HL-60 (cell line): ENCODE measurements at places on chromosomes 2 and 18.

GRCh38 chr18:54284535-54284934 is 15.2 kb downstream of the POLI start:
- DNase-seq = no peak

DNA sequence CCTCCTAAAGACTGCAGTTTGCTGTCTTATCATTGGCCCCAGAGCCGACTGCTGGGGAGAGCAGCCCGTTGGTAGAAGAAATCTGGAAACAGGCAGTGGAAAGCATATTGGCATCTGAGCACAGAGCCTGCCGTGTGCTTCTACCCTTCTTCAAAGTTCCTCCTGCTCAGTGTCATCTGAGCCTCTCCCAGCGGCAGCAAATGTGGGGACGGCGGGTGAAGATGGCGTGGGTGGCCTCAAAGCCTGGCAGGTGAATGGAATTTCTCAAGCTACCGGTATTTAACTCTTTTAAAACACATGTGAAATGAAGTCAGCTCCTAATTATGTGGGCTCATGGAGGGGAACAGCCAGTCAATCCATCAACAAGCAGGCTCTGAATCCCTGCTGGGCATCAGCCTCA is 181.6 kb upstream of the PXDN start:
- no peak for DNase-seq

GRCh38 chr2:233199870-233200269 is 51.6 kb upstream of the ATG16L1 start:
- DNase-seq = no peak

DNA sequence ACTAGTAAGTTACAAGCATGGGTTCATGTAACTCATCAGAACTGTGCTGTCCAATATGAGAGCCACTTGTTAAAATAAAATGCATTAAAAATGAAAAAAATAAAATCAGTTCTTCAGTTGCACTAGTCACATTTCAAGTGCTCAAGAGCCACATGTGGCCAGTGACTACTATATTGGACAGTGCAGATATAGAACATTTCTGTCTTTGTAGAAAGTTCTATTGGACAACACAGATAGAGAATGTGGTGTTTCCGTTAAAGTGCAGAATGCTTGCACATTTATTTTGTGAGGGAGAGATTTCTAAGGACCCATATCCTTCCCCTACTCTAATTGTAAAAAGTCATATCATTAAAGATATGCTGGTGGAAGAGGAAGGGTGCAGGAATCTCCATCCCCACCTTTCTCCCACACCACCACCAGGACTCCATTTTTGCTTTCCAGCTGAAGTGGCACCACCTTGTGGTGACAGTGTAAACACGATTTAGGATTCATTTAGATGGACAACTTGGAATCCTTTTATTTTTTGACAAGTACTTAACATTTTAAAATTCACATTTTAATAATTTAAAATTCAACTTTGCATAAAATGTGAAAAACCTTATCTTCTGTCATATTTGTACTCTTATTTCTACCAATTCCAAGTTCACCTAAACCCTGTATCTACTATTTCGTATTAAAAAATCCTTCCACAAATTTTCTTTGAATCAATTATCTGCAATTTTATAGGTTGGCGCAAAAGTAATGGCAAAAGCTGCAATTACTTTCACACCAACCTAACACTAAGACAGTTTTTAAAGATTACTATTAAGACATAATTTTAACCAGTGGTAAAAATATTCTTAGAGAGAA is 9.4 kb upstream of the CD302 start:
- DNase-seq = peak; percentile 51

DNA sequence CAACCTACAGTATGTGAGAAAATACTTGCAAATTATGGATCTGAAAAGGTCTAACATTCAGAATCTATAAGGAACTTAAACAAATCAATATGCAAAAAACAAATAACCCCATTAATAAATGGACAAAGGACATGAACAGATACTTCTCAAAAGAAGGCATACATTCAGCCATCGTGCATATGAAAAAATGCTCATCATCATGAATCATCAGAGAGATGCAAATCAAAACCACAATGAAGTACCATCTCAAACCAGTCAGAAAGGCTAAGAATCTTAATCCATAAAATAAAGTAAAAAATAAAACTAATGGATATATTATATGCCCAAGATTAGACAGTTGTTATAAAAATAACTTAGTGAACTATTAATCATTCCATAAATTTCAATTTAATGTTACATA is 154.0 kb downstream of the CALCRL start:
- DNase-seq = no peak

DNA sequence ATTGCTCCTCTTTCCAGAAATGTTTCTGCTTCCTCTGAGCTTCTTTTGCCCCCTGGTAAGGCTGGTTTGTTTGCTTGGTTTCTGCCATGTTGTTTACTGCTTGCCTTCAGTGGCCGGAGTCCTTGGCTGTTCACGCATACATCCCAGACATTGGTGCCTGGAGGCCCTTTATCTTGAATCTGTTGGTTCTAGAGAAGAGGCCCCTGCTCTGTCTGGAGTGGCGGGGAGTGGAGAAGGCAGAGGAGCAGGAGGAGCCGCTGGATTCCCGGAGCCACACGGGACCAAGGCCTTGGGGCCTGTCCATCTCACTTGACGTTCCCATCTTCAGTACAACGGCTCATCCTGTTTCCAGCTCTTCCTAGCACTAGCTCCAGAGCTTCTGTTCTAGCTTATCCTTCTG is 77.2 kb upstream of the PXDN start:
- DNase-seq = no peak

GRCh38 chr18:13710414-13710831 is 15.9 kb downstream of the FAM210A start:
- no peak for DNase-seq

DNA sequence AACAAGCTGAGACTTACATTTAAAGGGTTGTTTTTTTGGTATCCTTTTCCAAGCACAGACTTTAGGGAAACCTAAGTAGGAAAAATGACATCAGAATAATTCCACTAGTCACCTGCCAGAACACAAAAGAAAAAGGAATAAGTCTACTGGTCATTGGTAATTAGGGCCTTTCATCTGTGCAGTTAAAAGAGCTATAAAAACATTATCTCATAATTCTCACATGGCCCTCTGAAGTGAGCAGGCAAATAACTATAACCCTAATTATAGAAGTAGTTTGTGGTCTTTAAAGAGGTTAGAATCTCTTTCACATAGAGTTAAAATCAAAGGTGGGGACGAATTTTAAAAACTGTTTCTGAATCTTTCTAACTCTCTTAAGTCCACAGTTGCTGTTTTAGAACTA is 111.1 kb upstream of the B3GNT2 start:
- DNase-seq = no peak

DNA sequence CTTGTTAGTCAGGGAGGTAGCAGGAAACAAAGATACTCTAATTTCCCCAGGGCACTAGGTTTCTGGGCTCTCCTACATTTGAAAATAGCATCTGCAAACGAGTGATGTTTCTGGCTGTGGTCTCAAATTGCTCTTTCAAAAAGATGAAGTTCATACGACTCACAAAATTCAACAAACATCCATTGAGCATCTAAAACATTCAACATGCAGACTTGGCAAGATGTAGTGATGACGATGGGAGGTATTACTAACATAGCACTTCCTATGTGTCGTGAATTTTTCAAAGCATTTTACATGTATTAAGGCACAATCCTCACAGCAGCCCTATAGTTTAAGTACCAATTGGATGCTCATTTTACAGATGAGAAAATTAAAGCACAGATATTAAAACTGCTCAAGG is 5.2 kb downstream of the CCBE1 start:
- DNase-seq = no peak

DNA sequence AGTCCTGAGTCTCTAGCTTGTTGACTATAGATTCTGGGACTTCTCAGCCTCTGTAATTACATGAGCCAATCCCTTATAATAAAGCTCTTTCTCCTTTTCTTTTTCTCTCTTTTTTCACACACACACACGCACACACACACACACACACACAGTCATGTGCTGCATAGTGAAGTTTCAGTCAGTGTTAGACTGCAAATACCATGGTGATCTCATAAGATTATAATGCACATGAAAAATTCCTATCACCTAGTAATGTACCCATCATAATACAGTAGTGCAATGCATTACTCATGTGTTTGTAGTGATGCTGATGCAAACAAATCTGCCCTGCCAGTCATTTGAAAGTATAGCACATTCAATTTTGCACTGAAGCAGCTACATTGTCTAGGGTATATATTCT is 558.2 kb downstream of the SUCLG1 start:
- no peak for DNase-seq

GRCh38 chr2:98488252-98488651 is 43.6 kb downstream of the INPP4A start:
- DNase-seq = no peak

GRCh38 chr2:43399515-43400264 is 173.3 kb upstream of the ZFP36L2 start:
- DNase-seq = no peak

- DNase-seq = no peak
Observed at GRCh38 chr2:133346654-133347053, 221.6 kb downstream of the NCKAP5 start.

DNA sequence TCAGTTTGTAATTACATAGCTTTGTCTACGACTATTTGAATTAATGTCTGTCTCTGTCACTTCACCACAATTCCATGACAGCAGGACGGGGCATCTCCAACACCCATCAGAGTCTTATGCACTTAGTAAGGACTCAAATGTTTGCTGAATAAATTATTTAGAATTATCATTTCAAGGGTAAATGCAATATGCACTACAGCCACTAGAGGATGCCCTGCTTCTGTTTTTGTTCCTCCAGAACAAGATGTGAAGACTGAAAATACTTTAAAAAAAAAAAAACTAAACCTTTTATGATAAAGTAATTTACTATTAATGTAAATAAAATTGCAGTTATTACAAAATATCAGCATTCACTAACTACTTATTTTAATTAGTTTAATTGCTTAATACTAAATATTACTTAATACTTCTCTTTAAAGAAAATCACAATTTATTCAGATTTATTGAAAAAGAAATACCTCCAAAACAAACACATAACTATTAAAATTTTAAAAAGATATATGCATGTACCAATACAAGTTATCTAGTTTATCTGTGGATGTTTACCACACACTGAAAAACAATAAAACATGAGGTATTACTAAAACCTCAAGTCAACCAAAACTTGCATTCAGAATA is 3.2 kb downstream of the PIGN start:
- no peak for DNase-seq

GRCh38 chr2:174280596-174280995 is 32.3 kb upstream of the OLA1 start:
- DNase-seq = no peak

- no peak for DNase-seq
Observed at GRCh38 chr2:177419274-177419673, 26.7 kb downstream of the AGPS start.

- no peak for DNase-seq
Observed at GRCh38 chr2:109434351-109434750, 179.4 kb downstream of the SEPTIN10 start.

DNA sequence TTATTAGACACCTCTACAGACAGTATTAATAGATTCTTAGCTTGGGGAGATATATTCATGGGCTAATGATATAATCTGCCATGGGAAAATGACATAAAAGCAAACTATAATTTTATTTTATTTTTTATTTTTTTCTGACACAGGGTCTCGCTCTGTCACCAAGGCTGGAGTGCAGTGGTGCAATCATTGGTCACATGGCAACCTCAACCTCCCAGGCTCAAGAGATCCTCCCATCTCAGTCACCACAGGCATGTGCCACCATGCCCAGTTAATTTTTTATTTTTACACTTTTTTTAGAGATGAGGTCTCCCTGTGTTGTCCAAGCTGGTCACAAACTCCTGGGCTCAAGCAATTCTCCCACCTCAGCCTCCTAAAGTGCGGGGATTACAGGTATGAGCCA is 39.3 kb downstream of the RTN4 start:
- no peak for DNase-seq

GRCh38 chr2:160419776-160420505 is 73.7 kb downstream of the RBMS1 start:
- no peak for DNase-seq

GRCh38 chr2:145841973-145842372 is 1322.1 kb upstream of the ZEB2 start:
- no peak for DNase-seq

- DNase-seq = no peak
Observed at GRCh38 chr2:140508756-140509155, 1622.1 kb downstream of the LRP1B start.

GRCh38 chr18:30132959-30133358 is 909.6 kb downstream of the DSC3 start:
- no peak for DNase-seq

DNA sequence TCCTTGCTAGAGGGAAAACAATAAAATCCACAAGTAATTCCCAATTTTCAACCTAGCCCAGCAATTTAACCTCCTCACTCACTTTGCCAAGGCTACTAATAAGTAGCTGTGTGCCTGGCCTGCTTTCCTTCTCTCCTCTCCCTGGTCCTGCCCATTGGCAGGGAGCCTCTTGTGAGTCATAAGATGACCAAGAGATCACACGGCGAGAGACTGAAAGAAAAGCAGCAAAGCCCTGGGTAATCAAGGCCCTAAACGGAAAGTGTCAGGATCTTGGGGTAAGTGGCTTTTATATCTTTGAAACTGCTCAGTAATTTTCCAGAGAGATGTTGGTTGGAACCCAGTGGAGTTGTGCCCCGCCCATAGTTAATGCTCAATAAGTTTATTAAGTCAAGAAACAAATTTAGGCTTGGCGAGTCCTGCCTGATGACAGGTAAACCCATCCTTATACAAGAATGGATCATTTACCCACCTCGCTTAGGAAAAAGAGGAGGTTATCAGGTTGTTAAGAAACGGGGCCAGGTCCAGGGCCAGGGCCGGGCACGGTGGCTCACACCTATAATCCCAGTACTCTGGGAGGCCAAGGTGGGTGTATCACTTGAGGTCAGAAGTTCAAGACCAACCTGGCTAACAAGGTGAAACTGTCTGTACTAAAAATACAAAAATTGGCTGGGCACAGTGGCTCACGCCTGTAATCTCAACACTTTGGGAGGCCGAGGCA is 10.0 kb upstream of the ADAM17 start:
- DNase-seq = no peak

GRCh38 chr2:181308766-181309515 is 148.2 kb upstream of the ITGA4 start:
- DNase-seq = no peak

DNA sequence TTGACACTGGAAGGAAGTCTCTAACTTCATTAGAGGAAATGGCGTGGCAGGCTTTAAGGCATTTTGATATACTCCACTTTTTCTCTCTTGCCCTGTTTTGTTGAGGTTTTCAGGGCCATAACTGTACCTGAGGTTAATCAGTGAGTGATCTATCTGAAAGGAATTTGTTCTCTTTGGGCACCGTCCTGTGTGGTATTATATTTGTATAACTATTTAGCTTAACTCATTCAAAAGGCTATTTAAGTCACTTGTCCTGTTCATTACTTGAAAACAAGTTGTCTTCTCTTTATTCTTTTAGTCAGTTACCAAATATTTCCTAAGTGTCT is 180.4 kb downstream of the NEDD4L start:
- no peak for DNase-seq

- DNase-seq = no peak
Observed at GRCh38 chr2:174594456-174594855, 3.1 kb downstream of the WIPF1 start.

- DNase-seq = no peak
Observed at GRCh38 chr2:14197293-14197692, 435.2 kb upstream of the LRATD1 start.

- no peak for DNase-seq
Observed at GRCh38 chr18:25140124-25140961, 211.6 kb downstream of the ZNF521 start.
